ENCODE measurements at places on chromosomes 12 and 14. TPM values are rescaled to one million over a fixed set of nuclear protein-coding genes. Genes with fewer than 3 reads are reported as not detected.

RDH16 gene
- total RNA-seq, result under 0.01 TPM

SPTLC2 gene
- 59.0 TPM for total RNA-seq

GRCh38 chr14:93929657-93930056, 2.5 kb downstream of the FAM181A start:
- no peak overlapping the region for H3K4me3 ChIP-seq
- no peaks in the 10 kb centered on the region for H3K36me3 ChIP-seq
- H3K27ac ChIP-seq, result no peak overlapping the region
- no peaks in the 10 kb centered on the region for H3K4me1 ChIP-seq
- DNase-seq, result peak; percentile 62
- peaks cover 3% of the 10 kb centered on the region for H3K27me3 ChIP-seq

SLCO1C1 gene
- total RNA-seq, result not detected

TNS2 gene
- total RNA-seq, result 76.0 TPM

DNA sequence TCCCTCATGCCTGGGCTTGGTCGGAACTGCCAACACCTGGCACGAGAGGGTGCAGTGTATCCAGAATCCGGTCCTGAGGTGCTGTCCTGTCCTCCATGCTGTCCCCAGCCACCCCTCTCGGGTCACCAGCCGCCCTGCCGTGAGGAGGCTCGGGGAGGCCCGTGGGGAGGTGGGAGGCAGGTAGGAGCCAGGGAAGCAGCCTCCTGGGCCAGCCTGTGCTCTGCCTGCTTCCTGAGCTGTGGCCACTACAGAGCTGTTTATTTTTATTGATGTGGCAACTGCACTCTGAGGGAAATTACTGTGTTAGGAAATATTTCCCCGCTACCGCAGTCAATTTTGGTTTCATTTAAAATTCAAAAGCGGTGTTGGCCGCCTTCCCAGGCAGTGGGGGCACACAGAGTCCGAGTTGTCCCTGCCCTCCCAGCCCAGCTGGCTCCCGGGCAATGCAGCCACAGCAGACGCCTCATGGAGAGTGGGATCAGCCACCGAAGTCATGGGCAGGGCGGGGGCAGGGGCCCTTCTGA, 18.3 kb downstream of the NOC4L start:
- DNase-seq, result peak; percentile 99
- H3K27ac ChIP-seq, result no peak overlapping the region
- no peaks in the 10 kb centered on the region for H3K27me3 ChIP-seq
- peaks cover 6% of the 10 kb centered on the region for H3K36me3 ChIP-seq

GRCh38 chr12:29242921-29243431, 93.9 kb downstream of the FAR2 start:
- no peak overlapping the region for H3K27ac ChIP-seq
- no peaks in the 10 kb centered on the region for H3K27me3 ChIP-seq
- H3K4me1 ChIP-seq, result peaks cover 23% of the 10 kb centered on the region
- no peaks in the 10 kb centered on the region for H3K36me3 ChIP-seq
- DNase-seq, result no peak

- DNase-seq, result no peak
- no peaks in the 10 kb centered on the region for H3K36me3 ChIP-seq
- H3K4me1 ChIP-seq, result no peaks in the 10 kb centered on the region
- no peaks in the 10 kb centered on the region for H3K27me3 ChIP-seq
- H3K27ac ChIP-seq, result no peak overlapping the region
Measured at GRCh38 chr12:16785524-16785923, 179.6 kb upstream of the LMO3 start.

MYRFL gene
- total RNA-seq, result not detected

GRCh38 chr12:109760031-109760929, 46.7 kb downstream of the FAM222A start:
- H3K4me1 ChIP-seq, result no peaks in the 10 kb centered on the region
- no peak overlapping the region for H3K27ac ChIP-seq
- H3K27me3 ChIP-seq, result no peaks in the 10 kb centered on the region
- peak; percentile 48 for DNase-seq
- no peak overlapping the region for H3K4me3 ChIP-seq
- H3K36me3 ChIP-seq, result no peaks in the 10 kb centered on the region

GRCh38 chr12:46150735-46151134, 118.1 kb downstream of the SLC38A1 start:
- H3K27me3 ChIP-seq, result peaks cover 8% of the 10 kb centered on the region
- no peak for DNase-seq
- H3K27ac ChIP-seq, result no peak overlapping the region

DNA sequence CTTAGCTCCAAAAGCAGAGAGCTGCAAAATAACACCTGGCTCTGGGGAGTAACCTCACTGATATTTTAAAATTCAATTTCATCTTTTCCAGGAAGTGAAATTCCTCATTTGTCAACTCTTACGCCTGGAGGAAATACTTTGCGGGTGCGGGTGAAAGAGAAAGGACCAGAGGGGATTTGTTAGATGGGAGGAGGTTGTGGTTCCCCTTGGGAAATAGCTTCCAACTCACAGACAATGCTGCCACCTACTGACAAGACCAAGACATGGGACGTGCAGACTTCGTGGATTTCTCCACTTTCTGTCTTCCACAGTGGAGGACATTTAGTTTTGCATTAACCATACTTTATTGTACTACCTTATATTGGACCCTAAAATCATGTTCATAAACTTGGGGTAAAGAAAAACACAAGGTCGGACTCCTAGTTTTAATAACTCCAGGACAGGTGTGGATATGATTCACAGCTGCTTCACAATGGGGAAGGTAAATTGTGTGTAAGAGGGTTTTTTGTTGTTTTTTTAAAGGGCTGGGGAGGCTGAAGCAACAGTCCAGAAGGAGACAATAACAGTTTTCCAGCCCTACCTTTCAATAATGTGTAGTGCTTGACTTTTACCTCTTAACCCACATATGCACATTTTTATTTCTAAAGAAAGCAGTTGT, 10.8 kb downstream of the FBXL14 start:
- peak; percentile 85 for DNase-seq
- H3K27ac ChIP-seq, result peak overlapping the region; percentile 82
- no peaks in the 10 kb centered on the region for H3K27me3 ChIP-seq
- peak overlapping the region; percentile 20 for H3K4me3 ChIP-seq
- peaks cover 18% of the 10 kb centered on the region for H3K36me3 ChIP-seq

COPS7A gene
- total RNA-seq, result 98.8 TPM

GPR135 gene
- total RNA-seq, result 5.1 TPM

ZNF84 gene
- total RNA-seq, result 28.9 TPM

KCNH3 gene
- total RNA-seq, result not detected

GRCh38 chr12:109926016-109926415, 25.9 kb downstream of the TCHP start:
- H3K4me3 ChIP-seq, result no peak overlapping the region
- H3K36me3 ChIP-seq, result peaks cover 17% of the 10 kb centered on the region
- no peak overlapping the region for H3K27ac ChIP-seq
- no peak for DNase-seq

- H3K4me3 ChIP-seq, result no peak overlapping the region
- H3K27ac ChIP-seq, result no peak overlapping the region
- H3K4me1 ChIP-seq, result no peaks in the 10 kb centered on the region
- H3K36me3 ChIP-seq, result no peaks in the 10 kb centered on the region
Measured at GRCh38 chr14:97219431-97220017, 422.3 kb downstream of the VRK1 start.

OR10AD1 gene
- not detected for total RNA-seq

DNA sequence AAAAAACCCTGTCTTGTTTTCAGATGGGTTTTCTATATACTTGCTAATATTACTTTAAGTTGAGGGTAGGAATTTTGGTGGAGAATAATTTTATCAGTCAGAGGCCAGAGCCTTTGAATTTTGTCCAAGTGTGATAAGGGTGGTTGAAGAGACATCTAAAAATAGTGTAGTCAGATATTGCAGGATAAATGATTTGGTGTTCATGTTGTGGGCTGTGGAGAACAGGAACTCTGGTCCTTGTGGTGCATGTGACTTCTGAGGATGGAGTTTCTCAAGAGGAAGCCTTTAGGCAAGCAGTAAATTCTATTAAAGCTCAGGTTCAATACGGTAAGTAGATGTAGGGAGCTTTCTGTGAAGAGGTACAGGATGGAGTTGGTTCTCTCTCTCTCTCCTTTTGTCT, 2.8 kb downstream of the ADAM21 start:
- no peak overlapping the region for H3K4me3 ChIP-seq
- H3K4me1 ChIP-seq, result no peaks in the 10 kb centered on the region
- no peak for DNase-seq
- H3K36me3 ChIP-seq, result no peaks in the 10 kb centered on the region
- no peak overlapping the region for H3K27ac ChIP-seq
- no peaks in the 10 kb centered on the region for H3K27me3 ChIP-seq

DNA sequence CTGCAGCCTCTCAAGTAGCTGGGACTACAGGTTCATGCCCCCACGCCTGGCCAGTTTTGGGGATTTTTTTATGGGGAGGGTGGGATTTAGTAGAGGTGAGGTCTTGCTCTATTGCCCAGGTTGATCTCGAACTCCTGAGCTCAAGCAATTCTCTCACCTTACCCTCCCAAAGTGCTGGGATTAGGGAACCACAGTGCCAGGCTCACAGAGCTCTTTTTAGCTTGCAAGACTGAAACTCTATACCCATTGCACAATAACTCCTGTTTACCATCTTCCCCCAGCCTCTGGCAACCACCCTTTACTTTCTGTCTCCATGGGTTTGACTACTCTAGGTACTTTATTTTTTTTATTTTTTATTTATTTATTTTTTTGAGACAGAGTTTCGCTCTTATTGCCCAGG, 25.7 kb upstream of the CDK17 start:
- DNase-seq, result no peak
- peak overlapping the region; percentile 100 for H3K27ac ChIP-seq
- peaks cover 47% of the 10 kb centered on the region for H3K4me1 ChIP-seq
- peaks cover 4% of the 10 kb centered on the region for H3K36me3 ChIP-seq
- peak overlapping the region; percentile 39 for H3K4me3 ChIP-seq

DNA sequence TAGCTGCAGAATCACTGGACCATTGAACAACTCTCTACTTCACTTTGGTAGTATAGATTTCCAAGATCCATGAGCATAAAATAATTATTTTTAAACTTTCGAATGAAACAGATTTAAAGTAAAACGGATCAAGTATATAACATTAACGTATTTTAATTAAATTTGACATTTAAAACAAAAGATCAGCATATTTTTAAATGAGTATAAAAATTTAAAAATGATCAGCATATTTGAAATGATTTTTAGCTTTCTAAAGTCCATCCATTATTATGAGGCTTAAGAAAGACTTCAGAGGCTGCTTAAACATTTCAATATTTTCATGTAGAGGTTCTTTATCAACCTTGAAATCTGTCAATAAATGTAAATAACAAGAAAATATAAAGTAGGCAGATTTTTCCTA, 5.2 kb upstream of the USP15 start:
- H3K4me1 ChIP-seq, result peaks cover 4% of the 10 kb centered on the region
- H3K36me3 ChIP-seq, result no peaks in the 10 kb centered on the region
- no peak overlapping the region for H3K27ac ChIP-seq
- H3K27me3 ChIP-seq, result no peaks in the 10 kb centered on the region

SLC2A14 gene
- total RNA-seq, result under 0.01 TPM

Measured in osteoblast (primary cell).